ENCODE measurements at places on chromosomes 5 and 9.

GRCh38 chr9:118444403-118444802 is 740.2 kb downstream of the TLR4 start:
- DNase-seq = no peak

DNA sequence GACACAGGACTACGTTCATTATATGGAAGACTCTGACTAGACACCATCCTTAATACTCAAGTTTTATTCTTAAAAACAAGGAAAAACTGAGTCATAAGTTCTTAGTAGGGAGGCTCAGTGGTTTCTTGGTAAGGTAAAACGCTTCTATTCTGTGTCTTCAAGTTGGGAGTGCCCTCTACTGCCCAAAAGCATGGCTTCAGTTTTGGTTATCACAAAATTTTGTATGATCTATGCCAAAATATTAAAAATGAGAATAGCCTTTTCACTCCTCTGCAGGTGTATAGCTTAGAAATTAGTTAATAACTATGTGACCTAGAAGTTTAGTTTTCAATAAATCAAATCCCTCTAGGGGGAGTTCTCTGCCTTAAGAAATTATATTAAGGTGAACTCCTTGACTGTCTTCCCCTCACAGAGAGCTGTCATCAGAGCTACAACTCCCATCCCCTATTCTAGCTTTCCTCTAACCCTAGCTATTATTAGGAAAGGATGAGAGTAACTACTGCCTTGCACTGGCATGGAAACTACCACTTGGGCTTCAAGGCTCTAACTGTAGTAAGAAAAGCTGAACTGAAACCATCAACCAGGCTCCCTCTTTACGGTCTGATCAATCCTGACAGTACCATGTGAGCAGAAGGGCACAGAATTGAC is 189.7 kb downstream of the GNAQ start:
- DNase-seq = no peak

- DNase-seq = no peak
Measured at GRCh38 chr5:147344861-147345260, 110.0 kb downstream of the STK32A start.

- DNase-seq = no peak
Measured at GRCh38 chr9:124478354-124478753, 28.1 kb downstream of the ADGRD2 start.

DNA sequence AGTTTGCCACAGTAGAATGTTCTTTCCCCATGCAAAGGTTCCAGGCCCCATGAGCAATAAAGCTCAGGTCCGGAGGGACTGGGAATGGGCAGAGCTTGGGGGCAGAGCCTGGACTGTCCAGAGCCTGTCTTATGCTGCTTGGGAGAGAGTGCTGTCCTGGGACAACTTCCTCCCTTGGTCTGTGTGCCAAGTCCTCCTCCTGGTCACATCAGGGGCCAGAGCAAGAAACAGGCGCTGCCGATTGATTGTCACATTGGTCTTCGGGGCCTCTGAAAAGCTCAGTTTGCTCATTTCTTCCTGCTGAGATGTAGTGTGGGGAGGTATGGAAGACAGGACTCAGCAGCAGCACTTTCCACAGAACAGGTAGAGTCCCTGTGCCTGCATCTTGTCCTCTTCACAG is 54.0 kb upstream of the FCN1 start:
- DNase-seq = no peak

GRCh38 chr9:123511326-123512277 is 155.6 kb downstream of the CRB2 start:
- no peak for DNase-seq

- DNase-seq = no peak
Measured at GRCh38 chr9:123440256-123440655, 84.3 kb downstream of the CRB2 start.

DNA sequence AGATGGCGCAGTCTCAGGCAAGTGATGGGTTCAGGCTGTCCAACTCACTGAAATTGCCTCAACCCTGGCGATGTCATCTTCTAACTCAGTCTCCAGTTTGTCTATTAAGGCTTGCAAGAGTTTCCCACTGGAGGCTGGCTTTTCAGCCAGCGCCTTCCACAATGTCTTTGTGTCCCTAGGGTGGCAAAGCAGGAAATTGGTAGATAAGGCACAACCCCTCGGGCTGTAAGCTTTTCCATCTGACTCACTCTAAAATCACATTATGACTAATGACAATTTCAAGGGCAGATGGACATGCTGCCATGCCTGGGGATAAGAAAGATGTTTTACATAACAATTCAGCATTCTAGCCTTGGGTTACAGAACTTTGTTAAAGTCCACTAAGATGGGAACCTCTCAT is 61.9 kb downstream of the MROH2B start:
- DNase-seq = no peak

DNA sequence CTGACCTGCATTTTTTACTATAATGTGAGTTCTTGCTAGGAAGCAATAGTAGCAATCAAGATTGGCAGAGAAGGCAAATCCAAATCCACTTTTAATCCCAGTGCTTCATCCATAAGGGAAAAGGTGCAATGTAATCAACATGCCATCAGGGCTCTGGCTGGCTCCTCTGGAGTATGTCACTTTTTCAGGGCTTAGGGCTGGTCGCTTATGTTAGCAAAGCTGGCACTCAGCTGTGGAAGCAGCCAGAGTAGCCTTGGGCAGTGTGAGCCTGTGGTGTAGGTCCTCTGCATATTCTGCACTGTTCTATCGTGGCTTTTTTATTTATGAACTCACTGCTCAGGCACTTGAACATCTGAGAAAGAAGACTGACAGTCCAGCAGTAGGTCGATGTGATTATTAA is 16.1 kb downstream of the ACTBL2 start:
- DNase-seq = no peak

- DNase-seq = no peak
Measured at GRCh38 chr5:7016999-7017747, 303.9 kb downstream of the TENT4A start.

DNA sequence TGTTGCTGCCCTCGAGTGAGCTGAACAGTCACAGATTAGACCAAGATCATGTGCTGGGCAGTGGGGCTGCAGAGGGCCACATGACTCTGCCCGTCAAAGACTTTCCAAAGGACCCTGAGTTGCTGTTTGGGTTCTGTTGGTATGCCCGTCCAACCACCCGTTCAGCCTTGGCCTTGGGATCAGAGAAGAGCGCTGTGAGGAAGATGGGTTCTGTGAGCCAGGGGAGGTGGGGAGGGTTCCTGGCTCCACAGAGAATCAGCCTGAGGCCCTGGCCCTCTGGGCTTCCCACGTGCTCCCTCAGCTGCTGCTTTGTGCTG is 72.6 kb downstream of the RGS3 start:
- DNase-seq = no peak
